ENCODE measurements at places on chromosomes 3 and 15. TPM values are rescaled to one million over a fixed set of nuclear protein-coding genes. Genes with fewer than 3 reads are reported as not detected.
A peak's percentile ranks its signal among the peaks of the same experiment; 100 is the strongest.

DNA sequence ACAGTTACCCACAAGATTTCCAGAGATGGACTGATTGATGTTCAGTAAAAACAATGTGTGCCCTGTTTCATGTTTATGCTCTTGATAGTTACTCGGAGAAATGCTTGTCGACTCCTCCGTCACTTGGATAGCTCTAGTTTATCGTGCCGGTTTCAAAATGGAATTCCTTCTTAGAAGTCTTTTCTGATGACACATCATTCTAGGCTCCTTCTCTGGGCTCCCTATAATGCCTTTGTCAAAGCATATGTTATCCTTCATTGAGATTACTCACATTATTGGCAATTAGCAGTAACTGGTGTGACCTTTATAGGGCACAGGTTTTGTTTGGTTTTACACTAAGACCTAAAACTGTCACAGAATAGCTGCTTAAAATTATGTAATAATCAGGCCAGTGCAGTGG is 201.8 kb downstream of the CNTN6 start:
- DNase-seq: no peak

DNA sequence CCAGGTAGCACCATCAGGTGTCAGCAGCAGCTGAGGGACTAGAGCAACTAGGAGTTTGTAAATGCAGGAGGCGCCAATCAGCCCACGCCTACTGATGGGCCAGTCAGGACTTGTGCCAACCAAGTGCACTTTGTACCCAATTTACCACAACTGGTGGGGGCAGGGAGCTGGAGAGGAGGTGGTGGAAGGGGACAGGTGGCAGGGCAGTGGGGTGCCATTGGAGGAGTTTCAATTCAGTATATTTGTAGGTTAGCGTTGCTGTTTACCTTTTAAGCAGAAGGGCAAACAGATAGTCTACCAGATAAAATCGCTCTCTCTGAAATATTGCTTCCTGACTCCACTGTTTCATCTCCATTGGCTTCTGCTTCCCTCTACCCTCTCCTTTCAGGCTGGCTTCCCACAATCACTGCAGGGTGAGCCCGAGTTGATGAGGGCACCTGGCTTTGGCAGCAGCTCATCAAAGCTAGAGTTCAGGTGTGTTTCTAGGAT is 75.7 kb downstream of the TRIM69 start:
- peak; percentile 90 for DNase-seq

- no peak for DNase-seq
These were observed 129.1 kb downstream of the ASB7 start for GRCh38 chr15:100731267-100732152.

DNA sequence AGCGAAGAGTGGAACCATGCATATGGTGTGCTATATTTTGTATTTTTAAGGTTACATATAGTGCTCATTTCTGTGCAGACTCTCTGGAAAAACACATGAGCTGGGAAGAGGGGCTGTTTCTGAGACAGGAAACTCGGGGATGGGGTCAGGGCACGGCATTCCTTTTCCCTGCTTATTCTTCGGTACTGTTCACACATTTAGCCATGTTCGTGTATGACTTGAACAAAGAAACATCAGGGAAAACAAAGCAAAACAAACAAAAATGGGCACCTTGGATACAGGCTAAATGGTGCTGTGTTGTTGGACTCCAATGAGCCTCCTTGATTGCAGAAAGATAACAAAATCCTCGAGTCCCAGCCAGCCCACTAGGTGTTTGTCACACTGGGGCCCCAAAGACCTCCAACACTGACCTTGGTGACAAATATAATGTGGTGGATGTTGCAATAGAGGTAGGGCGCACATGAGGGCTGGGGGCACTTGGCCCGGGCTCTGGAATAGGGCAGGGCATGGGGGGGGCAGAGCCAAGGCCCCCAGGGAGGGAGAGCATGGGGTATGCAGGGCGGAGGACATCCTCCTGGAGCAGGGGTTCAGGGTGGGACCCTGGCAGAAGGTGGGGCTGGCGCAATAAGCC is 19.3 kb downstream of the DNASE1L3 start:
- no peak for DNase-seq

- DNase-seq: peak; percentile 37
These were observed 236.8 kb downstream of the OPA1 start for GRCh38 chr3:193829781-193830180.

DNA sequence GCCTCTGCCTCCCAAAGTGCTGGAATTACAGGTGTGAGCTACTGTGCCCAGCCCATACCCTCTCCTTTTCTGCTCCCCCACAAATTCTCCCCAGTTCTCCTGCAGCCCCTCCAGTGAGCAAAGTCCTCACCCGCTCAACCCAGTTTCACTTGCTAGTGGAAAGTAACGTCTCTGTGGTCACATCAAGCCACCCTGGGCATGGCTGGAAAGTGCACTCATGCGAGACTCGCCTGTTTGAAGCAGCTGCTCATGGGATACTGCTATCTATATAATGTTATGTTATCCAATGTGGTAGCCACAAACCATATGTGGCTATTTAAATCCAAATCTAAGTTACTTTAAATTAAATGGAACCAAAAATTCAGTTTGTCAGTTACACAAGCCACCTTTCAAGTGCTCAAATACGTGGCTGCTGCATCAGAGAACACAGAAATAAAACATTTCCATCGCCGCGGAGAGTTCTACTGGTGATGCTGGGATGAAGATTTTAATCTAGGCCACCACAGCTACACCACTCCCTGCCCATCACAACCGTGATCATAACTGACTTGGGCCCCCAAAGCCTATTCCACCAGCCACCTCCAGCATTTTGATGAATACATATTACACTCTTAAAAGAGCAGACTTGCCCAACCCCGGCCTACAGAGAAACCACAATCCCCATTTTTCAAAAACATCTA is 119.4 kb downstream of the LIPC start:
- no peak for DNase-seq

DNA sequence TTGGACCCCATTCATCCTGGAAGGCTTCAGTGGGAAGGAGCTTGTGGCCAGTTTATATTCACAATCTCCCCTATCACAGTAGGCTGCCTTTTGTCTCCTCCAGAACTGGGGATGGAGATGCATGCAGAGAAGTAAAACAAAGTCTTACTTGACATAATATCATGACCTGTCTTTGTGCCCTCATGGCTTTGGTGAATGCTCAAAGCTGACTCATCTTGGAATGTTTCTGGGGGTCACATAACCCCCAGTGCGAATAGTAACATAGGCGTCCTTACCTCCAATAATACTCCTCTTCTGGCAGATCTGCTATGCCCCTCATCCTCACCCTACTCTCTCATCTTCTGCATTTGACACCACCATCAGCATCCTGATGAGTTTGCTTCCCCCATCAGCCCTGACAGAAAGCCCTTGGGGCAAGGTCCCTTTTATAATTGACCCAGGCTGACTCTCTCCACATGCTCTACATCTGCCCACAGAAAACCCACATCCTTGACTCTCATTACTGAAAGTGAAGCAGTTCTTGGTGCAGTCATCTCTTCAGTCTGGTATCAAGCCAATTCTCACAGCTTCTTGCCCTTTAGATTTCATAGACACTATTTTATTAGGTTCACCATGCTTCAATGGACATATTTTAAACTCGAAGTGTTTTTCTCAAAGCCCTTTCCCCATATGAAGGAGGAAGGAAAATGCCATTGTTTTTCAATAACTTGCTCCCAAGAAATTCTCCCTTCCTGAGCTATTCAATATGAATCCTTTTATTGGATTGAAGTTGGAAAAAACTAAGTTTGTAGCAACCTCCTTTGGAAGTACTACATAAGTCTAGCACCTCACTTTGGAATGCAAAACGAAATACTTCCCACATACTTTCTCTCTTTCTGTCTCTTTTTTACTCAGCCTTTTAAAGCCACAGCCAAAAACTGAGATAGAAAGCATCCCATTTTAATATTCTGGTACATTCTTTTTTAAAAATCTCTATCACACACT is 36.6 kb downstream of the OSTN start:
- DNase-seq: no peak

The GABRB3 gene
- 1.9 TPM for total RNA-seq

The RLBP1 gene
- not detected for total RNA-seq

The PP2D1 gene
- not detected for total RNA-seq

The GPR171 gene
- total RNA-seq: not detected

The COL6A5 gene
- total RNA-seq: not detected
